ENCODE measurements at places on chromosomes 16 and 17.

- DNase-seq: no peak
Observed at GRCh38 chr17:9839433-9839832, 13.7 kb downstream of the GLP2R start.

DNA sequence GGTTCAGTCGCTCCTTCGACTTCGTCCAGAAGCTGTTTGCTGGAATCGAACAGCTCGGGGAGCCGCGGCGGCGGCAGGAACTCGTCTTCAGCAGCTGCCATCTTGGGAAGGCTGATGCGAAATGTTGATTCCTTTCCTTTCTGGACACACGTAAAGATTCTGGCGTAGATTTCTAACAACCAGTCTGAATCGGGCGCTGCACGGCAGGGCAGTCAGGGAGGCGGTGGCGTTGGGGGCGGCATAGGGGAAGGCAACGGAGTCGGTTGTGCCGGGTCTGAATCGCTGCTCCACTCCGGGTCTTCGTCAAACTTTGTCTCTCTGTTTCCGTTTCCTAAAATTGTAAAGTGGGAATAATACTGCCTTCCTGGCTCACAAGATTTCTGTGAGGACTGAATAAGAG, 30.3 kb downstream of the TEX14 start:
- DNase-seq: no peak

DNA sequence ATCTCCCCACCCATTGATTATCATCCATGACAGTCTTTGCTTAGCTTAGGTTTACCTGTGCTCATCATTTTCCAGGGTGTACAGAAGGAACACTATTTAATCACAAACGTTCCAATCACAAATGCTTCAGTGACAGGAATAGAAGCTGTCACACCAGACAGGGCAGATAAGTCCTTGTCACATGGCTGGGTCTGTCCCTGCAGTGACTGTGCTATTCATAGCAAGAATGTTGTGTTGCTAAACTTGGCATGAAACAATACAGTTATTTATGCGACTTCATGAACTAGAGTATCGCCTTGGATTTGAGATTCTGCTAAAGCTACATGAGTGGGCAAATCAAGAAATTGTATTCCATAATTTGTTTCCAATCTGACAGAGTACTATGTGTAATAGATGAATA, 108.4 kb downstream of the CDH13 start:
- no peak for DNase-seq

DNA sequence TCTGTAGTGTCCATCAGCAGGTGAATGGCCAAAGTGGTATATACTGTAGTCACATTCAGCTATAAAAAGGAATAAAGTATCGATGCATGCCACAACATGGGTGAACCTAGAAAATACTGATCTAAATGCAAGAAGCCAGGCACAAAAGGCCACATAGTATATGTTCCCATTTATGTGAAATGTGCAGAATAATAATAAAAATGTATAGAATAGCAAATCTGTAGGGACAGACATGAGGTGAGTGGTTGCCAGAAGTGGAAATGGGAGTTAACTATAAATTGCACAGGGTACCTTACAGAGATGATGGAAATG, 23.1 kb downstream of the DBNDD1 start:
- no peak for DNase-seq

GRCh38 chr17:8904686-8905085, 37.2 kb upstream of the PIK3R6 start:
- no peak for DNase-seq

DNA sequence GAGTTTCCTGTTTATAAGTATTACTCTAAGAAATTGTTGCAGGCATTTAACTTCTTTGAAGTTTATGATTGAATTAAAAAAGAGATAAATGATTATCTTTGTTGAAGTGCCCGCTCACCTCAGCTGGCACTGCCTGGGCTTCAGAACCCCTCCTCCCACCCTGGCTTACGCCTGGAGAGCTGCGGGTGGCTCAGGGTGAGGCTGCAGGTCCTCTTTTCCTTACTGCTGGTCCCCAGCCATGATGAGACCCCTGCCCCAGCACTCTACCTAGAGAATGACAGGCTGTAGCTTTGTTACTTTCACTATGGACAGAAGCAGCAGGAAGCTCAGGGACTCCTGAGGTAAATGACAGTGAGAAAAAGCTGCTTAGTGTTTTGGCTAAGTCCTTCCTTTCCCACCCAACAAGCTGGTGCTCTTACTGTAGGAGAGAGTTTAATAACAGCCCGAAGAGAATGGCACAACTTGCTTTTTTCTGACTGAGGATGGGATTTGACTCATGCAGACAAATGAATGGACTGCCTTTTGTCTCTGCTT, 62.1 kb downstream of the EPN2 start:
- DNase-seq: no peak
